ENCODE measurements at places on chromosomes 6 and 20.

- DNase-seq = no peak
Measured at GRCh38 chr6:134903448-134903847, 46.5 kb downstream of the ALDH8A1 start.

- DNase-seq = no peak
Measured at GRCh38 chr20:45833883-45834796, 541 bp downstream of the SNX21 start.

DNA sequence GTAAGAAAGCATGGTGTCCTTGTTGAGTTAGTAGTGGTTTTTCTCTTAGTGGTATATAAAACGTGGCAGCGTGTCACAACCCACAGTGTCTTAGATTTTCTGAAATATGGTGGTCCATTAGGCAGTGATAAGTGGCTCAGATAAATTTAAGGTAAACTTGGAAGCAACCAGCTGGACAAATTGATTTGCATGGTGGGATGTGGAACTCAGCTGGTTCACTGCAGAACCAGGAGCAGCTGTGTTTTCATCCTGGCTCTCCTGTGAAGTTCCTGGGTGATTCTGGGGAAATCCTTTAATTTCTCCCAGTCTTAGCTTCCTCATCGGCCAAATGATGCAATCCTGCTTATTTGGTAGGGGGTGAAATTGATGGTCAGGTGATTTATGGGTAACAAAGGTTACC is 32.9 kb upstream of the EEF1E1 start:
- DNase-seq = no peak

DNA sequence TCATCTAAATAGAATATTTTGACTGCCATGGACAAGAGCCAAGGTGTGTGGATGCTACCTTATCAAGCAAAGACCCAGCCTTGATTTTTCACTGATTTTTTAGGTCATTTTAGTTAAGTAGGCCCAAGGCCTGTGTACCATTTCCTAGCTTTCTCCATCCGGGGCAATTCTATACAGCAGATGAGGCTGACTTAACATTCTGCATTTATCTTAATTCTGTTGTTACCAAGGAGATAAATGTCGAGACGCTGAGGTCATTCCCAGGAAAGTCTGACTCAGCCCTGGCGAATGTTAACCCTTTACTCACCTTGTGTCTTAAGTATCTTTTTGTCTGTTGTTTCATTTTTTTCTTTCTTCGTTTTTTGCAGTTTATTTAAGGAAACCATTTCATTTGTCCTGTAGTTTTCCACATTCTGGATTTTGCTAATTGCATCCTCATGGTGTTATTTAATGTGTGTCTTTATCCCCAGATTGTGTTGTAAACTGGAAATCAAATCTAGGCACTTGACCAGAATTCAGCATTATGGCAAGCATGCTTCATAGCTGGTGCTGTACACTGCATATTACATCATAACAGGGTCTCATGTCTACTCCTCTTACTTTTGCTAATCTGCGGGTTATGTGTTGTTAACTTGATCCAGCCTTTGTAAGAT is 277.0 kb downstream of the CDKAL1 start:
- no peak for DNase-seq

DNA sequence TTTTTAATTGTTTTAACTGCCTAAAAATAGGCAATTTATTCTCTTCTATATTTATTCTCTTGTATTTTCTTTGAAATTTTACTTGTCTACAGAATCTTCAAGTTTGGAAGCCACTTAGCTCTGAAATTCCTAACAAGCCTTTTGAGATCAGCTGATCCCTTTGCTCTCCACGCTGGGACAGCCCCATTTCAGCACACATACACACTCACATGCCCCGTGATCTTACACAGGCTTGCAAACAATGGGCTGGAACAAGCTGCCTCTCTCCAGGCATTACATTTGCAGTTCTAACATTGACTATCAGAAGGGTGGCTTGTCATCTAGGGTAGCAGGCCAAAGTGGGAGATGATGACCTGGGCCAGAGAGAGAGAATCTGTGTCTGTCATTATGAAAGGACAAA is 62.1 kb upstream of the RAB32 start:
- DNase-seq = no peak

DNA sequence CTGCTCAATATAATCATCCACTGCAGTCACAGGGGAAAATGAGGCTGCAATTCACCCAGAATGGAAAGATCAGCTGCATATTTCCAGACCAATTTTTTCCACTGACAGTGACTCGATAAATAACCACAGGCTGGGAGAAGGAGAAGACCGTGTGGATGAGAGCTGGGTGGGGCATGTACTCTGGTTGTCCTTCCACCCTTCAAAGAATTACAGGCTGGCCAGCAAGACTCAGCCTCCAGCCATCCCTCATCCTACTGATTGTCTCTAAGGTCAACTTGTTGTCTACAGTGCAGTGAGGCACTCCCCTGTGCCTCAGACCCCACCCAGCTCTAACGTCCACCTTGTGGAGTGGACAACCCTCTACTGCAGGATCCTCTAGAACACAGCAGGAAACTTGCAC is 14.5 kb upstream of the MAS1 start:
- DNase-seq = no peak

- DNase-seq = no peak
Measured at GRCh38 chr6:103769431-103769830, 1090.3 kb downstream of the HACE1 start.

All from CD4-positive, alpha-beta memory T cell (primary cell).